ENCODE measurements at places on chromosomes 3 and 15. TPM values are rescaled to one million over a fixed set of nuclear protein-coding genes. Genes with fewer than 3 reads are reported as not detected.

DNA sequence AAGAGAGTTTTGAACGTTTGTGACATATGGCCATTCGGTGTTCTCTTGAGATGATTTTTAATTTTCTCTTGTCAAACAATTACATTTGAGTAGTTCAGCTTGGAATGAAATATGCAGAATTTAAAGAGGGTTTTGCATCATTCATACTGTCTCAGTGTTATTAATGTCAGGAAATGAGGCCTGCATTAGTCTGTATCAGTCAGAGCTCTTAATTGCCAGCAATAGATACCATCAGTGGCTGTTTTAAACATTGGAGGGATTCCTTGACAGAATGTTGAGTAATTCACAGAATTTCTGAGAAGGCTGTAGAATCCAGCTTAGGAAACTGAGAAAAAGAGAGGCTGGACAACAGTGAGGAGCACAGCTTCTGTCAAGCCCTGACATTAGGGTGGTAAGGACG, 722.0 kb downstream of the NR2F2 start:
- H3K4me1 ChIP-seq: no peaks in the 10 kb centered on the region
- no peak for DNase-seq
- no peaks in the 10 kb centered on the region for H3K27me3 ChIP-seq
- H3K27ac ChIP-seq: no peak overlapping the region
- no peaks in the 10 kb centered on the region for H3K36me3 ChIP-seq
- no peak overlapping the region for H3K4me3 ChIP-seq

FAM81A gene
- total RNA-seq: 2.2 TPM

GRCh38 chr3:142211034-142211433, 14.4 kb downstream of the GK5 start:
- H3K27me3 ChIP-seq: no peaks in the 10 kb centered on the region
- H3K27ac ChIP-seq: no peak overlapping the region
- H3K4me1 ChIP-seq: no peaks in the 10 kb centered on the region
- no peak overlapping the region for H3K4me3 ChIP-seq
- H3K36me3 ChIP-seq: peaks cover 39% of the 10 kb centered on the region
- DNase-seq: no peak

FBXO40 gene
- not detected for total RNA-seq

GRCh38 chr3:144403040-144403457, 431.4 kb downstream of the DIPK2A start:
- no peak overlapping the region for H3K27ac ChIP-seq
- peaks cover 2% of the 10 kb centered on the region for H3K27me3 ChIP-seq
- H3K4me1 ChIP-seq: no peaks in the 10 kb centered on the region
- no peaks in the 10 kb centered on the region for H3K36me3 ChIP-seq
- no peak for DNase-seq

ADCY5 gene
- not detected for total RNA-seq

C3orf49 gene
- not detected for total RNA-seq

DNA sequence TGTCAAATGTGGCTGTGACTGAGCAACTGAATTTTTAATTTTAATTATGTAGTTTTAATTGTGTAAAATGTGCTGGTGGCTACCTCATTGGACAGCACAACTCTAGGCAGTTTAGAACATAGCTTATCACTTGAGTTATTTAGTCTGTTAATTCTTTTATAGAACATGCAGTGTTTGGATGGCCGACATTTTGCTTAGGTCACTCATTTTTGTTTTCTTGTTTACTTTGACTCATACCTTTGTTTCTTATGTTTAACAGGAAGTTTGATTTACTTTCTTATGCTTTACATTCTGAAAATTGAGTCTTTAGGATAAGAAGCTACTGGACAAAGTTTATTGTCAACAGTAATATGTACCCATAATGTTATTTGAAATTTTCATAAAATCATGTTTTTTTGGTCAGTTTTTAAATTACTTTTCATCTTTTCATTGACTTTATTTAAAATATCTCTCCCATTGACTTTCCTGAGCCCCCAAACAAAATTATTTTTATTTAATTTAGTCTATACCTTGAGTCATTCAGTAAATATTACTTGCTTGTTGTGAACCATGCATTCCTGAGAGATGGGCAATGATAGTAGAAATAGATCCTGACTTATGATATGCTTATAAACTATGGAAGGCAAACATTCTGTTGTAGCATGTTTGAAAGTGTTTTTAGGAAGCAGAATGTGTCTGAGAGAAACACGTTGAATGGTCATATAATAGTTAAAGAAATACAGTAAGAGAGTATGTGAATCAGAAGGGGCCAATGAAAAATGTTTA, 60.6 kb downstream of the TCF12 start:
- no peak overlapping the region for H3K4me3 ChIP-seq
- no peak for DNase-seq
- H3K27ac ChIP-seq: no peak overlapping the region
- H3K4me1 ChIP-seq: peaks cover 16% of the 10 kb centered on the region
- H3K36me3 ChIP-seq: peaks cover 9% of the 10 kb centered on the region
- H3K27me3 ChIP-seq: no peaks in the 10 kb centered on the region

DNA sequence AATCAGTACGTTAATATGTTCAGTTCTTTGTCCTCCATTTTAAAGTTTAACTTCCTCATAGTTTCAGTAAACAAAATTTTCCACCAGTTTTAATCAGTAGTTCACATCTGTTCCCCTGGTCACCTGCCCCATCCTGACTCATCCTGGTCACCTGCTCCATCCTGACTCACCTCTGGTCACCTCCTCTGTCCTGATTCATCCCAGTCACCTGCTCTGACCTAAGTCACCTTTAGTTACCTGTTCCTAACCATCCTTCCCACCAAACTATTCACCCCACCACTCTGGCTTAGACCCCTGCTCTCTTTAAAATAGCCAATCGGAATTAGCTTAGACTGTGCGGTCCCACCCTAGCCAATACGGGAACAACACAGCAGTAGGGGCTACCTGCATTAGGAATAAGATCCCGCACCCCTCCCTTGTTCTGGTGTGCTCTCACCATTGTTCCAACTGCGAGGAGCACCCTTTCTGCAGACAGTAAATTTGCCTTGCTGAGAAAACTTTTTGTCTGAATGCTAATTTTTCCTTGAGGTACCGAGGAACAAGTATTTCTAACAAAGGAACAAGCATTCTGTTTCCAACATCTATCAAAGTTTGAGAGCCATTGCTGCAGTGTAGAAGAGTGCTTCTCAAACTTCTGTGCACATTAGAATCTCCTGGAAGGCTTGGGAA, 169.3 kb downstream of the ADAMTS17 start:
- no peak overlapping the region for H3K27ac ChIP-seq
- H3K4me1 ChIP-seq: peaks cover 6% of the 10 kb centered on the region

DNA sequence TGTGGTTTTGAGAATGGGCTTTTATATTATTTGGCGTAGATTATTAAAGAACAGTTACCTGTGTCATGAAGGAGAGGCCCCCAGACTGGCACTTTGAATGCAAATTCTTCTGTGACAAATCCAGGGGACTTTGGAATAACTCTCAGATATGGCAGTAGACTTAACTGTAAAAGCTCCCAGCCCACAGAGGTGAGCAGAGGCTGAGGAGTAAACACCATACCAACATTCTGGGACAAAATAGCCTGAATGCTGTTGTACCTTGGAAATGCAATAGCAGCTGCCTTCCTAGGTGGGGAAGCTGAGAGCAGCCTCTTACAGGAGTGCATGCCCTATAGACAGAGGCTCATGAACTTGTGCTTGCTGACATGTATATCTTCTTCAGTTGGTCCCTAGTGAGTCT, 187.6 kb upstream of the CTDSPL start:
- no peak overlapping the region for H3K4me3 ChIP-seq
- DNase-seq: no peak
- H3K36me3 ChIP-seq: no peaks in the 10 kb centered on the region
- H3K27ac ChIP-seq: no peak overlapping the region
- no peaks in the 10 kb centered on the region for H3K4me1 ChIP-seq

GRCh38 chr15:63054985-63055384, 12.4 kb downstream of the TPM1 start:
- no peak overlapping the region for H3K27ac ChIP-seq
- no peaks in the 10 kb centered on the region for H3K36me3 ChIP-seq
- no peak for DNase-seq
- no peak overlapping the region for H3K4me3 ChIP-seq

CNTN4 gene
- not detected for total RNA-seq

GPR87 gene
- not detected for total RNA-seq

ITIH4 gene
- 29.2 TPM for total RNA-seq

GRCh38 chr15:64695561-64695992, 79.8 kb downstream of the RBPMS2 start:
- H3K4me3 ChIP-seq: no peak overlapping the region

PCSK6 gene
- total RNA-seq: 1.4 TPM

CPLX3 gene
- 0.28 TPM for total RNA-seq

All from activated naive CD8-positive, alpha-beta T cell treated with anti-CD3 and anti-CD28 coated beads, Interleukin-2, amount 10 ng/mL, durations not matched to agents 7 days and 5 days (primary cell).